OCI-LY7 (cell line): ENCODE measurements at places on chromosomes 7 and 10.

GRCh38 chr7:68438016-68438415 is 1160.3 kb upstream of the AUTS2 start:
- no peak for DNase-seq

- no peak for DNase-seq
Measured at GRCh38 chr10:16663444-16663843, 141.8 kb upstream of the C1QL3 start.

DNA sequence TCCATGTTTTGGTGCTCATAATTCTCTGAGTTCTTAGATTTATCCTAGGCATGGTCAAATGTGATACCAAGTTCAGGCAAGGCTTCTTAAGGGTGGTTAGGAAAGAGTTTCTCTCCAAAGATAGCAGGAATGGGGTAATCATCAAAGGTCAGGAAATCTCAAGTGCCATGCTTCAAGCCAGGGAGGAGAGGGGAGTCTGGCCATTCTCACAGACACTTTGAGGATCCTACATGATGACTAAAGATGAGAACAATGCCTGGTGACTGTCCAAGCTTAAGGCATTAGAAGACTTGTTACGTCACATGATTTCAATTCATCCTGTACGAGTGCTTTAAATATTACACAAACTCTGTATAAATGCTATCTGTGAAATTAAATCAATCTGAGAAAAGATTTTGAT is 59.4 kb downstream of the POM121L12 start:
- DNase-seq, result no peak

DNA sequence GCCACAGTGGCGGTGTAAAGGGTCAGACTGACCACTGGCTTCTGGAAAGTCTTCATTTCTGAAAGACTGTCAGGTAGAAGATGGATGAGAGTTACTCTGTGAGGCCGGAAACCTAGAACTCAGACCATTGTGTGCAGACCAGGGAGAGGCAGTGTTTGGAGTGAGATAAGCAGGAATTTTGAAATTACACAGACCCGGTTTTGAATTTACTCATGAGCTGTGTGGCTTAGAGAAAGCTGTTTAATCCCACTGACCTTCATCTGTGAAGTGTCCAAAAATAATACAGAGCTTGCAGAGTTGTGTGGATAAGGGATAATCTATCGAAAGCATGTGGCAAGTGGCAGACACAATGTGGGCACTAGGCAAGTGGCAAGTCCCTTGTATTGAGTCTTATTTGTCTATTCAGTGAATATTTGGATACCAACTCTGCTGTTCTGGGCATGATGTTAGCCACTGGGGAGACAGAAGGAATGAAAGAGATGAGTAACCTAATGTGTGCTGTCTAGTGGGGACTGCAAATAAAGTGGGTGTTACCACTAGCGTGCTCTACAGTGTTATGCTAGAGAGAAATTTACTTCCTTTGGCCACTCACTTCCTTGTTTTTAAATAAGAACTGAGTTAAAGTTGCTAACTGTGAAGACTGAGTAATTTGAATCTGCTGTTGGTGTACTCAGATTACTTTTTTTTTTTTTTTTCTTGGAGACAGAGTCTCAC is 69.4 kb downstream of the KIAA1217 start:
- DNase-seq, result no peak

GRCh38 chr7:151503902-151504714 is 15.6 kb downstream of the RHEB start:
- no peak for DNase-seq

- no peak for DNase-seq
Measured at GRCh38 chr7:25272265-25272664, 44.0 kb upstream of the NPVF start.

DNA sequence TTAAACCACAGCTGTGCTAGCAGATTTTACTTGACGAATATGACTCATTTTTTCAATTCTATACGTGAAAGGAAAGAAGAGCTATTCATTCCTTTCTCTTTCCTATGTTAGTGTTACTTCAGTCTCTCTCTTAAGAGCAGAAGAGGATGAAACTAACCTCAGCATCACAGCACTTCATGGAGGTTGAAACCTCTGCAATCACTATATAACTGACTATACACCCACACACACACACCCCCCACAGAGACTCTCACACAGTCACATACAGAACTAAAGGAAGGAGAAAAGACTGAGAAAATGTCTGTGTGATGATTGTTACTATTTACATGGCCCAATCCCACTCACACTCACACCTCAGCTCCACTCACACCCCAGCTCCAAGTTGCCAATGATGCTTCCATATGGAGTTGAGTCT is 104.2 kb downstream of the KIF20B start:
- no peak for DNase-seq

GRCh38 chr7:152173372-152174070 is 148.0 kb downstream of the GALNT11 start:
- DNase-seq, result no peak

DNA sequence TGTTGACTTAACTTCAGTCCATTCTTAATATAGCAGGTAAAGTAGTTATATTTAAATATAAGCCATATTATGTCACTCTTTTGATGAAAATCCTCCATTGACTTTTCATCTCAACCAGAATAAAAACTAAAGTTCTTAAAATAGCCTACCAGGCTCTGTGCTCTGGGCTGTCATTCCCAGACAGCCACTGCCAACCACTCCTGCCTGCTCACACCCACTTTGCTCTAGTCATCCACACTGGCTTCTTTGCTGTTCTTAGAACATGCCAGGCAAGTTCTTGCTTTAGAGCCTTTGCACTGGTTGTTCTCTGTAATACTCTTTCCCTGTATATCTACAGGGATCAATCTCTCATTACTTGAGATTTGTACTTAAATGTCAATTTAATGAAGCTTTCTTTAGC is 80.6 kb downstream of the ZEB1 start:
- DNase-seq, result no peak

- DNase-seq, result no peak
Measured at GRCh38 chr7:117807676-117808075, 65.6 kb downstream of the CTTNBP2 start.

DNA sequence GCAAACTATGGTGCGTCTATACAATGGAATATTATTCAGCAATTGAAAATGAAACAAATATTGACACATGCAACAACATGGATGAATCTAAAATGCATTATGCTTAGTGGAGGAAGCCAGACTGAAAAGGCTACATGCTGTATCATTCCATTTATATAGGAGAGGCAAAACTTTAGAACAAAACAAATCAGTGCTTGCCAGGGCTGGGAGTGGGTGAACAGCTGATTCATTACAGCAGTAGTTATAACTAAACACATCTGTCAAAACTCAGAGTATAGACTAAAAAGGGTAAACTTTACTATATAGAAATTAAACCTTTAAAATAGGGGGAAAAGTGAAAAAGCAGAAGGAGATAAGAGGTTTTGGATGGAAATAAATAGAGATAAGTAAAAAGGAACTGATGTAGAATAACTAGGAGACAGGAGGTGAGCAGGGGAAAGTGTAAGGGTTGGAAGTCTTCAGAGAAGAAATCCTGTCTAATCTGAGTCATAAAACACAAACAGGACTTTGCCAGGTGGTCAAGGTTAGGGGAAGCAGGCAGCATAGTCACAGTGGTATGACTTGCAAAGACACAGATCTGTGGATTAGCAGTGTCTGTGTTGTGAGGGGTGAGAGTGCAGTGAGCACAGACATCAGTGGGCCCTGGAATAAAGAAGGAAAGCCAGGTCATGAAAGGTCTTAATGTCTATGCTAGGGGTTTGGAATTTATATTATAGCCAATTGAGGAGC is 349.8 kb downstream of the PHTF2 start:
- DNase-seq, result no peak

- no peak for DNase-seq
Measured at GRCh38 chr10:23171232-23171876, 20.8 kb upstream of the PTF1A start.

DNA sequence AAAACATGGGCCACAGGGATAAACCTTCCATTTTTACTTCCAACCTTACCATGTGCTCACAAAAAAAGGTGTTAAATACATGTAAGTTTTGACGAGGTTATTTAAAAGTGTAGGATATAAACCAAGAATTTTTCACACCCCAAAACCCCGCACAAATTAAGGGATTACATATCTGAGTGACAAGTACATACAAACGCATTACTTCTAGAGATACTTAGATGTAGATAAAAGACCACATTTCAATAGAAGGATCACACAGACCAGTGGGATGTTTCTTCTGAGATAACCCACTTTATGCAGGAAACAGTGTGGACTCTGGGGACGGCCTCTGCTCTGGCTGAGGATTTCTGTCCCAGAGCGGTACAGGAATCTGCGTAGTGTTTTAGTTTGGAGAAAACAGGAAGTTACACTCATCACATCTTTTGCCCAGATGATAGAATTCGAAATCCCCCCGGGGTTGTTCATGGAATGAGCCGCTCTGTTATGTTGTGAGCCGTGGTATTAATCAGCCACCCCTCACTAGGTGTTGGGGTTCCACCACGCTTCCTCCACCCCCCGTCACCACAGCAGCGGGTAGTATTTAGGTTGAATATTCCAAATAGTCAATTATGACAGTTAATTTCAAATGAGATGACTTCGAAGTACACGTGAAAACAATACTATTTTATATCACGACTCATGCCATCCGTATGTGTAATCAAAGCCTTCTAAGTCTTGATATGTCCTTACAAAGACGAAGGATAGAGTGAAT is 1.3 kb upstream of the CUL1 start:
- peak; percentile 44 for DNase-seq
